ENCODE measurements at places on chromosomes 2 and 18.

GRCh38 chr18:75280427-75281280, 70.1 kb downstream of the TSHZ1 start:
- no peak for DNase-seq

GRCh38 chr18:34837769-34838272, 127.7 kb downstream of the DTNA start:
- DNase-seq, result no peak

- no peak for DNase-seq
These were observed 57.0 kb downstream of the CCDC150 start for GRCh38 chr2:196696423-196697079.

- no peak for DNase-seq
These were observed 58.0 kb upstream of the PEX13 start for GRCh38 chr2:60959501-60959900.

All from stimulated activated CD8-positive, alpha-beta memory T cell treated with anti-CD3 and anti-CD28 coated beads, Interleukin-15, amount 100 ng/mL, for 24 hours (primary cell).